ENCODE measurements at places on chromosomes 2 and 18.

DNA sequence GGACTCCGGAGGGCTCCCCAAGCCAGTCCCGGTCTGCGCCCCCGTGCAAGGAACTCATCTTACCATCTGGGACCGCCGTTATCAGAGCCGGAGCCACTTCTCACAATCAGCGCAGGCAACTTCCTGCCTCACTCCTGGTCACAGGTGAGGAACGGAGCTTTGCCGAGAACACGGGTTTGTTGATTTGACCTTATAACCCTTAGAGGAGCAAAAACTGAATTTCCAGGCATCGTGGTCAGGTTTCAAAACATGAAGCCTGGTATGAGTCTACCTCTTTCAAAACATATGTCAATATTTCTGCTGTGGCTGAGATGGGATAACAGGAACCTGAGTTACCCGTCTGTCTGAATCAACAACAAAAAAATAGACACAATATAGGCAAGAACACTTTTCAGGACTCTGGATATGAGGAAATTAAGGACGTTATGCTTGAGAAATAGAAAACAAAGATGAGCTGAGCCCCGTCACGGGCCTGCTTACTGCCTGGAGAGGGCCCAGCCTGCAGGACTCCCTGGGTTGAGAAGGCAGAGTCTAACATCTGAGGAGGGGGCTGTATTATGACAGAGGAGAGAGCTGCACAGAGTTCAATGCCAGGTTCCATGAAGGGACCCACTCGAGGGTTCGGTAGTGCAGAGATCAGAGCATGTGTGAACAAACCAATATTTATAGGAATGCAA is 148.7 kb downstream of the NDUFA10 start:
- no peak for DNase-seq

DNA sequence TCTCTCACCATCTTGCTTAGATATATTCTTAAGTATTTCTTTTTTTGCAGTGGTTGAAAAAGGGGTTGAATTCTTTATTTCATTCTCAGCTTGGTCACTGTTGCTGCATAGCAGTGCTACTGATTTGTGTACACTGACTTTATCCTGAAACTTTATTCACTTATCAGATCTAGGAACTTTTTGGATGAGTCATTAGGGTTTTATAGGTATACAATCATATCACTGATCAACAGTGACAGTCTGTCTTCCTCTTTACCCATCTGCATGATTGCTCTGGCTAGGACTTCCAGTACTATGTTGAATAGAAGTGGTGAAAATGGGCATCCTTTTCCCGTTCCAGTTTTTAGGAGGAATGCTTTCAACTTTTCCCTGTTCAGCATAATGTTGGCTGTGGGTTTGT is 6.5 kb downstream of the STARD6 start:
- DNase-seq, result no peak

GRCh38 chr2:197915548-197916265 is 111.3 kb downstream of the PLCL1 start:
- no peak for DNase-seq

GRCh38 chr2:200399636-200400035 is 93.1 kb downstream of the SPATS2L start:
- no peak for DNase-seq

DNA sequence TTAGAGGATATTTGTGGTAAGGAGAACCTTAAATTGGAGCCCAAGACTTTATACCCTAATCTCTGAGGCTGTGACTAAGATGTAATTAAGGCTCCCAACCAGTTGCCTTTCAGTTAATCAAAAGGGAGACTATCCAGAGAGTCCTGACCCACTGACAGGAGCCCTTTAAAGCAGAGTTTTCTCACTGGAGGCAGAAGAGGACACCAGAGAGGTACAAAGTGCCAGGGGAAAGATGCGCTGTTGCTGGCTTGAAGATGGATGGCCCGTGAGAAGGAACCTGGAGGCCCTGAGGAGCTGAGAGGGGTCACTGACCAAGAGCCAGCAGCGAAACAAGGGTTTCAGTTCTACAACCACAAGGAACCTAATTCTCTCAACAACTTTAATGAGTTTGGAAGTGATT is 137.3 kb downstream of the TMEM131 start:
- DNase-seq, result no peak

- no peak for DNase-seq
Measured at GRCh38 chr2:228673876-228674554, 492.5 kb upstream of the SPHKAP start.

- no peak for DNase-seq
Measured at GRCh38 chr2:79447463-79447862, 65.4 kb upstream of the CTNNA2 start.

- no peak for DNase-seq
Measured at GRCh38 chr2:203059567-203060240, 45.0 kb downstream of the NBEAL1 start.

DNA sequence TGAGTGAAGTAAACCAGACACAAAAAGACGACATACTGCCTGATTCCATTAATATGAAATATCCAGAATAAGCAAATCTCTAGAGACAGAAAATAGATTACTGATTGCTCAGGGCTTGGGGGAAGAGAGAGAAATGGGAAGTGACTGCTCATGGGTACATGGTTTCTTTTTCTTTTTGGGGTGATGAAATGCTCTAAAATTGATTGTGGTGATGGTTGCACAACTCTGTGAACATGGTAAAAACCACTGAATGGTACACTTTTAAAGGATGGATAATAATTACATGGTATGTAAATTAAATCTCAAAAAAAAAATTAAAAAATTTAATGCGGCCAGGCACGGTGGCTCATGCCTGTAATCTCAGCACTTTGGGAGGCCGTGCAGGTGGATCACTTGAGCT is 39.3 kb downstream of the RPL31 start:
- DNase-seq, result no peak

DNA sequence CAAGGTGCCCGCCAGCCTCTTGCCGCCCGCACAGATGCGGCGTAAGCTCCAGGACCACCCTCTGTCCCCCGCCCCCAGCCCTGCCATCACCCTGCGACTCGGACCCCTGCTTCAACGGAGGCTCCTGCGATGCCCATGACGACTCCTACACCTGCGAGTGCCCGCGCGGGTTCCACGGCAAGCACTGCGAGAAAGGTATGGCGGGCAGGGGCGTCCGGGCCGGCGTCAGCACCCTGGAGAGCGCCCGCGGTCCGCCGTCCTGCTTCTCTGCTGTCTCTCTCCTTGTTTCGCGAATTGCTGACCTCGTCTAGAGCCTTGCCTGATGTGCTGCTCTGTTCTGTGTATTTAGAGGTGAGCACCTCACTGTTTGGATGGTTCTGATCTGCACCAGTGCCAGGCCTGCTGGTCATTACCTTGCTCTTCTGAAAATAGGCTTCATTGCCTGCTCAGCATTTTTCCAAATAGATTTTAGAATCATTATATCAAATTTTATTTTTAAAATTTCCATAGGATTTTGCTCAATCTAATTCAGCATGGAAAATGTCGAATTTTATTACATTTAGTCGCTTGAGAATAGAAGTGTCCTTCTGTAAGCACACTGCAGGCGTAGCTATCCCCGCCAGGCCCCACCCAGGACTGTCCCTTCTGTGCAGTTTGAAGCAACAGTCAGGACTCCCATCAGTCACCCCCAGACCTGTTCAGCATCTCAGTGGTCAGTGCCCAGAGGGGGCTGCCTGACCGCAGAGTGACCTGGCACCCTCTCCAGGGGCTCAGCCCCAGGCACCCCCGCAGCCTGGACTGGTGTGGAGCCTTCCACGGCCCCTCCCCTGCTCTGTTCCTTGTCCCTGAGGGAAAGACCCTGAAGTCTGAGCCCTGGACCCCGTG is 51.6 kb downstream of the SNED1 start:
- peak; percentile 64 for DNase-seq

DNA sequence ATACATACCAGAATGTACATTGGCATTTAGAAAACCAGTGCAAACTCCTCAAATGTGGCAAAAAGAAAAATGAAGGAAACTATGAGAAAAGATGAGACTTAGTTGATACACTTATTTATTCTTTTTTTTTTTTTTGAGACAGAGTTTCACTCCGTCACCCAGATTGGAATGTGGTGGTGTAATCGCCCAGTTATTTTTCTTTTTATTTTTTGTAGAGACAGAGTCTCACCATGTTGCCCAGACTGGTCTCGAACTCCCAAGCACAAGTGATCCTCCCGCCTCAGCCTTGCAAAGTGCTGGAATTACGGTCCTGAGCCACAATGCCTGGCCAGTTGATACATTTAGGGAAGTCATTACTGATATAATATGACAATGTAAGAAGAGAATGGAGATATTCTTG is 274.2 kb upstream of the LRATD1 start:
- DNase-seq, result no peak

GRCh38 chr2:129469871-129470270 is 509.6 kb upstream of the RAB6C start:
- no peak for DNase-seq

DNA sequence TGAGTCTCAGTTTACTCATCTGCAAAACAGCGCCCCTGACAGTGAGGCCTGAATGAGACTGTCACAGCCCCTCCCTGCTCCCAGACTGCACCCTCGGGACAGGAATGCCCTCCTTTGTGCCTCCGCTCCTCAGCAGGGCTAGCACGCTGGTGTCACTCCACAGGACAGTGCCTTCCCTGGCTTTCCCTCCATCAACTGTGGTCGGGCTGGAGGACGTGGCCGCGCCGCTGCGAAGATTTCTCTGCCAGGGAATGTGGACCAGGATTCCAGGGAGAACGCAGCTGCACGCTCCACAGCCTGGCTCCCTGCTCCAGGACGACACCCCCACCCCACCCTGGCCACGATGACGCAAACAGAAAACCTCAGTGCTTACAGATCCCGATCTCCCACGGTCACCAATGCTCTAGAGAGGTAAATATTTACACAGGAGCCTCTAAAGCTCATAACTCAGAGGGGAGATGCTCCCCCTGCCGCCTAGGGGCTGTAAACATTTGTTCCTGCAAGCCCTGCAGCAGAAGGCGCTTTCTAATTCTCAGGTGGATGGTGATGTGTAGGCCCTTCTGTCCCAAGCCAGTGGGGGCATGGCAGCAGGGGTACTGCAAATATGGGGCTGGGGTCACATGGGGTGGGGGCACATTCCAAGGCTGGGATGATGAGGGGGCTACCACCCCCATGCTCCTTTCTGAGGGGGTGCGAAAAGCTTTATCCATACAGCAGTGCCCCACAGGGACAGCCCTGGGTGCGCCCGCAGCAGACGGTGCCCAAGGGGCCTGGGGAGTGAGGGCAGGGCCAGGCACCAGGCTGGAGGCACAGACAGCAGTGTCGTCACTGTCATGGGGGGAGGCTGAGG is 12.4 kb downstream of the HS6ST1 start:
- no peak for DNase-seq

- DNase-seq, result peak; percentile 55
Measured at GRCh38 chr2:240291337-240292034, 144.0 kb upstream of the GPC1 start.

DNA sequence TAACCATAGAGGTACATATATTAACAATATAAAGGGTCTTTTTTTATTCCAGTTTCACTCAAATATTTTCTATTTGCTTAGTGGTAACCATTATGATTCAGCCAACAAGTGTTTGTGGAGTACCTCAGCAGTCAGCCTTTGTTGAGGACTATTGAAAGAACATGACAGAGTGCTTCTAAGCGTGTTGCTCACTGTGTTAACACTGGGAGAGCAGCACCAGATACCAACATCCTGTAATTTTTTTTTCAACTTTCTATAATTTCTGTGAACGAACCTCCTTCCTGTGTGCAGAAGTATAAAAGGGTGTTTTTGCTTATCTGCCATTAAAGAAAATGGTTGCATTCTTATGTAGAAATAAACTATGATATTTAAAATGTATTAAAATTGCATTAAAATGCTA is 239.0 kb downstream of the PHLPP1 start:
- no peak for DNase-seq

- DNase-seq, result no peak
Measured at GRCh38 chr2:50097148-50097547, 934.8 kb downstream of the NRXN1 start.

DNA sequence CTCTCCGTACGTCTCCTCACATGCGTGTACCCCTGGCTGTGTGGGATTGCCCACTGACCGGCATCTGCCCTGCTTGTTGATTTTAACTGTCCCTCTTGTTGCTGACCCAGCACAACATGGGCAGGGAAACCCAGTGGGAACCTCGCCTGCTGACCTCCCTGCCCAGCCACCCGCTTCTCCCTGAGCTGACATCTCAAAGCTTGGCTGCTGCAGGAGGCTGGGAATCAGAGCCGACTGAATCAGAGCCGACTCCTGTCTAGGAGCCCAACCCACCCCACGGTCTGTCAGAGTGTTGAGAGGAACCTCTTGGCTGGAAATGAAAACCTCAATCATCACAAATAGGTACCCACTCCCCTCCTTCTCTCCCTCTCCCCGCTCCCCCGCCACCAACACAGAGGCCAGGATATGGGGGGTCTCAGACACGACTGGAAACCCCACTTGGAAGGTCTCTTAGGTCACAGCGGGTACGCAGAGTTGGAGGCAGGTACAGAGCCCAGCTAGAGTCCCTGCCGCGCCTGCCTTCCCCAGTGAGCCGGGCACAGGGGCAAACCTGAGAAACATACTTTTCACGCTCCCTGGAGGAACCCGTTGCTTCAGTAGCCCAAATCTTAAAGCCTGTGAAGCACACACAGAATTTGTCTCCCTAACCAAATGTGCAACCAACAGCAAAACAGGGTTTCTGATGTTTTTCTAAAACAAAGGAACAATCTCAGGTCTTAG is 784 bp downstream of the EDAR start:
- no peak for DNase-seq

DNA sequence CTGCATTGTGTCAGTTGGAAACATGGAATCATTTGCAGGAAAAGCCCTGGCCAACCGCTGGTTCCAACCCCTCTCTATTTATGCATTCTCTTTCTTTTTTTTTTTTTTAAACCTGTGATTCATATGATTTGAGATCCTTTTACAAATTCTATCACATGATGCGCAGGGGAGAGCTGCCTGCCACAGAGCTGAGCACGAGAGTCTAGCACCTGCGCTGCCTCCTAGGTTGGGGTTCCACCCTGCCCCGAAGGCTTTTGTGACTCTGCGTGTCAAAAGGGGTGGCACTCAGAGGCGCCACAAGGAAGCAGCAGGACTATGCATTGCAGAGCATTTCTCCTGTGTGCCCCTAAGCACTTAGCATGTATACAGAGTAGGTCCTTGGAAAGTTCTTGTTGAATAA is 17.3 kb upstream of the ESPNL start:
- DNase-seq, result no peak

- DNase-seq, result no peak
Measured at GRCh38 chr18:62877411-62878221, 162.3 kb downstream of the PHLPP1 start.

DNA sequence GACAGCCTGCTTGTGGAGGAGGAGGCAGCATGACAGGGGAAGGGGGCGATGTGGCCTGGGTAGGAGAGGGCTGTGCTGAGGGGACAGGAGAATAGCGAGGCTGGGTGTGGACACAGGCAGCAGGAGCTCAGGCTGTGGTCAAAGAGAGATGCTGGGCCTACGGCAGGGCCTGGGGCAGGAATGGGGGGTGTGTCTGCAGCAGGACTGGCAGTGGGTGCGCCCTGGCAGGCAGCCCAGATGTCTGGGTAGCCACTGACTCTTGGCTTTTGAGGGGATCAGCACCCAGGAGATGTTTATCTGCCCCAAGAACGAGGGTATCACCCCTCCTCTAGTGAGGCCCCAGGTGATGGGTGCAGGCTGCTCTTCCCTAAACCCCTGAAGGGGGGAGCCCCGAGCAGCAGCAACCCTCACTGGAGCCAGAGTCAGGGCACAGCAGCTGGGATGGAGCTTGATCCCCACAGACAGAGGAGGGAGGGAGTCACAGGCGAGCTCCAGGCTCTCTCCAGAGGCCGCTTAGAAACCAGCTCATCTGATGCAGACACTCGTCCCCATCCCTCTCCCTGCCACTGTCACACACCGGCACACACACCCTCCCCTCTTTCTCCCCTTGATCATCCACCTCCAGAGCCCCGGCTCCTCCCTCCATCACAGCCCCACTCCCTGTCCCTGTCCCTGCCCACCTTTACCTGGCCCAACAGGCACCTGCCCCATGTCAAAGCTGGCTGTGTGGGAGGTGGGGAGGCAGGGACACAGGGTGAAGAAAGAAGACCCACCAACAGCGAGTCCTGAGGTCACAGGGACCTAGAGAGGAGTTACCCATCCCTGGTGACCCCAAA is 29.8 kb upstream of the TNS1 start:
- DNase-seq, result peak; percentile 67

Data from cardiac septum (tissue), 1 donor.